ENCODE measurements at places on chromosomes 5 and 9. TPM values are rescaled to one million over a fixed set of nuclear protein-coding genes. Genes with fewer than 3 reads are reported as not detected.
A peak's percentile ranks its signal among the peaks of the same experiment; 100 is the strongest.

The PCDHB8 gene
- total RNA-seq: 7.6 TPM

The SLC28A3 gene
- not detected for total RNA-seq

GRCh38 chr9:134067904-134068743 lies at the start of gene BRD3:
BRD3 (minus strand) TSS chr9:134068026; CDS start chr9:134053477, 14,549 bp downstream.
- no peak for DNase-seq
- no peaks in the 10 kb centered on the region for H3K4me1 ChIP-seq
- H3K4me3 ChIP-seq: peak within 1 kb of the TSS; percentile 59
- no peaks in the 10 kb centered on the region for H3K27me3 ChIP-seq
- H3K36me3 ChIP-seq: no peaks in the 10 kb centered on the region

DNA sequence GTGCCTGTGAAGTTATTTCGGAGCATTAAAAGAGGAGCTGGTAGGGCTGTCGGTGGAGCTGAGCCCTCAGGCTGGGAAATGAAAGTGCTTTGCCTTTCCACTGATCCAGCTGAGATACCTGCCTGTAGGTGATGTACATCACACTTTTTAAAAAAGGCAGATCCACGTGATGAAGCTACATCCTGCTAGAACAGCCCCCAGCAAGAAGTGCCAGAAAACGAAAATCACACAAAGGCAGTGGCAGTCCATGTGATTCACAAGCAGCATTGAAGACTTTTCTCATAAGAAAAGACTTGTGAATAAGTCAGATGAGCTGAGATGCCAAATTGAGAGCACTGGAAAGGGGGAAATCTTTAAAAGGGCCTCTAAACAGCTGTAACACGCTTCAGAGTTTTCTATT lies 765.1 kb downstream of the PTPRD start:
- no peaks in the 10 kb centered on the region for H3K27me3 ChIP-seq
- no peak for DNase-seq
- no peak overlapping the region for H3K4me3 ChIP-seq
- H3K36me3 ChIP-seq: no peaks in the 10 kb centered on the region
- H3K27ac ChIP-seq: no peak overlapping the region

GRCh38 chr5:285991-286557 lies 14.6 kb downstream of the PDCD6 start:
- no peaks in the 10 kb centered on the region for H3K4me1 ChIP-seq
- no peaks in the 10 kb centered on the region for H3K36me3 ChIP-seq
- H3K4me3 ChIP-seq: no peak overlapping the region
- H3K27ac ChIP-seq: no peak overlapping the region
- no peak for DNase-seq
- H3K27me3 ChIP-seq: no peaks in the 10 kb centered on the region

DNA sequence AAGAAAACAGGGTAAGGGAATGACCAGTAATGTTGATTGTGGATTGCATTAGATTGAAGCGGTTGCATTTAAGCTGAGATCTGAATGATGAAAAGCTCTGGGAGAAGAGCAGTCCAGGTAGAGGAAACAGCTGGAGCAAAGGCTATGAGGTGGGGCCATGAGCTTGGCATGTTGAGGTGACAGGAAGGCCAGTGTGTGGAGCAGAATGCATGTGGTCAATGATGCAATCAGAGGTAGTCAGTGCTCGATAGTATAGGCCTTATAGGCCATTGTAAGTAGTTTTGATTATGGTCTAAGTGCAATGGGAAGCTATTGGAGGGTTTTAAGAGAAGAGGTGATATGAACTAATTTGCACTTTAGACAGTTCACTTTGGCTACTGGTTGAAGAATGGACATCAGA lies 270.4 kb downstream of the ARHGAP26 start:
- H3K36me3 ChIP-seq: no peaks in the 10 kb centered on the region
- H3K4me1 ChIP-seq: no peaks in the 10 kb centered on the region
- DNase-seq: no peak
- H3K27me3 ChIP-seq: no peaks in the 10 kb centered on the region
- H3K4me3 ChIP-seq: no peak overlapping the region

Measured in Panc1 (cell line).